ENCODE measurements at places on chromosomes 12 and 14. TPM values are rescaled to one million over a fixed set of nuclear protein-coding genes. Genes with fewer than 3 reads are reported as not detected.

OR10G2 gene
- not detected for total RNA-seq

GRCh38 chr12:48985475-48985897 lies 7.4 kb downstream of the WNT1 start:
- no peak overlapping the region for H3K27ac ChIP-seq
- no peaks in the 10 kb centered on the region for H3K36me3 ChIP-seq
- H3K27me3 ChIP-seq: peaks cover 11% of the 10 kb centered on the region

TSPAN11 gene
- not detected for total RNA-seq

- no peak for DNase-seq
- no peaks in the 10 kb centered on the region for H3K27me3 ChIP-seq
- no peaks in the 10 kb centered on the region for H3K4me1 ChIP-seq
- H3K36me3 ChIP-seq: peaks cover 4% of the 10 kb centered on the region
- no peak overlapping the region for H3K27ac ChIP-seq
- no peak overlapping the region for H3K4me3 ChIP-seq
Measured at GRCh38 chr14:65032319-65032718, 45.6 kb downstream of the FNTB start.

- no peaks in the 10 kb centered on the region for H3K27me3 ChIP-seq
- no peaks in the 10 kb centered on the region for H3K4me1 ChIP-seq
- no peak overlapping the region for H3K27ac ChIP-seq
- no peak overlapping the region for H3K4me3 ChIP-seq
- no peaks in the 10 kb centered on the region for H3K36me3 ChIP-seq
- no peak for DNase-seq
Measured at GRCh38 chr12:2353691-2354090, 300.9 kb downstream of the CACNA1C start.

TAS2R42 gene
- not detected for total RNA-seq

DNA sequence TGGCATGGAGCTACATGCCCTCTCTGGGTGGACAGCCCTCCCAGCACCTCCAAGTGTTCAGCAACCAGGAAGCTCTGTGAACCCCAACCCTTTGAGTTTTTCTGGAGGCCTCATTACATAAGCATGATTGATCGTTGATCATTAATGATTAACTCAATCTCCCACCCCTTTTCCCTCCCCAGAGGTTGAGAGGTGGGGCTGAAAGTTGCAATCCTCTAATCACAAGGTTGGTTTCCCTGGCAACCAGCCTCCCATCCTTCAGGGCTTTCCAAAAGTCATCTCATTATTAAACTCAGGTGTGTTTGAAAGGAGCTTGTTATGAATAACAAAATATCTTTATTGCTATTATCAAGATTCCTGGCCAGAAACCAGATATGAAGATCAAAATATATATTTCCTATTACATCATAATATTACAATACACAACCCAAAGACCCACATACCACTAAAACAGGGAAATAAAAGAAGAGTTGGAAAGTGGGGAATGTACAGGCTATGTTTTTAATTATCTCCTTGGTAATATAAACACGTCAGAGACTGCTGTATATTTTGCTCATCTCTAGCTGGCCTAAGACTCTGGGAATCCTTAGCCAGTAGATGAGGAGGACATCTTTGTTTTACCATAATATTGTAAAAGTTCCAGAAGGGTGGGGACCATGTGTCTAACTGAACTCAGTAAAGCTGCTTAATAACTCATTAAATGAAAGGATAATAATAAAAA lies 73.6 kb downstream of the SSPN start:
- H3K4me1 ChIP-seq: peaks cover 35% of the 10 kb centered on the region
- H3K4me3 ChIP-seq: no peak overlapping the region
- no peaks in the 10 kb centered on the region for H3K27me3 ChIP-seq
- no peaks in the 10 kb centered on the region for H3K36me3 ChIP-seq

PNMA1 gene
- 49.7 TPM for total RNA-seq

DNA sequence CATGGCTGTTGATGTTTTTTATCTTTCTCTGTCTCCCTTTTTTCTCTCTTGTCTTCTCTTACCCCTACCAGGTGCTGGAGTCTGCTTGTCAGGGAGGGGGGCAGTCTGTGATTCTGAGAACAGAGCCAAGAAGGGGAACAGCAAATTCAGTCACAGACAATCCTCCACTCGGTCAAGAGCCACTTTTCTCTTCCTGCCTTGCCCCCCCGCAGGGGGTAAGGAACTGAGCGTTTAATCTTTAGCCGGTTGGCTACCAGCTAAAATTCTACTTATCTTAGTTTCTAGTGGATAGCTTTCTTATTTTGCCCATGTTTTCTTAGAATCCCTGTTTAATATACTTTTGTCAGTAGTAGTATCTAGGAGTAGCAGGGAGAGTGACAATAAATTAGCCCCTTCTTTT lies 1.9 kb downstream of the RIMKLB start:
- peaks cover 5% of the 10 kb centered on the region for H3K4me1 ChIP-seq
- H3K27me3 ChIP-seq: no peaks in the 10 kb centered on the region
- H3K4me3 ChIP-seq: peak overlapping the region; percentile 73
- H3K27ac ChIP-seq: no peak overlapping the region
- no peaks in the 10 kb centered on the region for H3K36me3 ChIP-seq

GRCh38 chr14:34571771-34572170 lies 32.3 kb upstream of the EAPP start:
- no peak overlapping the region for H3K27ac ChIP-seq
- H3K27me3 ChIP-seq: no peaks in the 10 kb centered on the region
- DNase-seq: no peak

GRCh38 chr14:35212471-35213142 lies 79.6 kb upstream of the PSMA6 start:
- DNase-seq: no peak
- peaks cover 4% of the 10 kb centered on the region for H3K4me1 ChIP-seq
- H3K4me3 ChIP-seq: no peak overlapping the region
- no peak overlapping the region for H3K27ac ChIP-seq
- no peaks in the 10 kb centered on the region for H3K36me3 ChIP-seq

GRCh38 chr14:81344481-81345160 lies 55.5 kb downstream of the STON2 start:
- no peak overlapping the region for H3K4me3 ChIP-seq
- H3K27me3 ChIP-seq: no peaks in the 10 kb centered on the region
- H3K4me1 ChIP-seq: no peaks in the 10 kb centered on the region
- H3K27ac ChIP-seq: no peak overlapping the region
- no peak for DNase-seq
- H3K36me3 ChIP-seq: no peaks in the 10 kb centered on the region

DNA sequence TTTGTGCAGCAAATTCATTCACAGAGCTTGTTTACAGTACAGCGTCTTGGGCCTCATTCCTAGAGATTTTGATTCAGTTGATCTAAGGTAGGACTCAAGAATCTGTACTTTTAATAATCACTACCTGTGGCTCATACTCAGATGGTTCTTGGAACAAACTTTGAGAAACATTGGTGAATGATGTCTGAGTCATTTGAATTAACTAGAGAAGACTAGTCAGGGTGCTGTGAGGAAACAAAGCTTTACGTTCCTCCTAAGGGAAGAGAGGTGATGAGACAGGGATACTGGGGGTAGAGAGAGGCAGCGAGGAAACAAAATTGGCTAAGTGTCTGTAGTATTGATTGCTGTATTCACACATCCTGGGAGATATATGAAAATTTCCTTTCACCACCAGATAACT lies 109.4 kb downstream of the SLC15A5 start:
- no peaks in the 10 kb centered on the region for H3K27me3 ChIP-seq
- DNase-seq: no peak
- no peaks in the 10 kb centered on the region for H3K36me3 ChIP-seq
- H3K4me3 ChIP-seq: no peak overlapping the region
- no peaks in the 10 kb centered on the region for H3K4me1 ChIP-seq
- H3K27ac ChIP-seq: no peak overlapping the region

RAPGEF3 gene
- 5.8 TPM for total RNA-seq

- H3K4me1 ChIP-seq: no peaks in the 10 kb centered on the region
- H3K27ac ChIP-seq: no peak overlapping the region
- H3K27me3 ChIP-seq: no peaks in the 10 kb centered on the region
- no peak overlapping the region for H3K4me3 ChIP-seq
- no peak for DNase-seq
Measured at GRCh38 chr14:62015243-62015642, 253.0 kb downstream of the SNAPC1 start.

RAB3IP gene
- 22.9 TPM for total RNA-seq

GRCh38 chr12:54359762-54360351 lies 4.4 kb downstream of the GPR84 start:
- H3K36me3 ChIP-seq: no peaks in the 10 kb centered on the region
- no peak for DNase-seq
- no peaks in the 10 kb centered on the region for H3K27me3 ChIP-seq
- peaks cover 32% of the 10 kb centered on the region for H3K4me1 ChIP-seq
- peak overlapping the region; percentile 91 for H3K27ac ChIP-seq

GRCh38 chr12:109009766-109010165 lies 11.1 kb downstream of the SVOP start:
- no peaks in the 10 kb centered on the region for H3K27me3 ChIP-seq
- H3K36me3 ChIP-seq: no peaks in the 10 kb centered on the region
- H3K4me1 ChIP-seq: no peaks in the 10 kb centered on the region
- DNase-seq: no peak
- no peak overlapping the region for H3K27ac ChIP-seq

DNA sequence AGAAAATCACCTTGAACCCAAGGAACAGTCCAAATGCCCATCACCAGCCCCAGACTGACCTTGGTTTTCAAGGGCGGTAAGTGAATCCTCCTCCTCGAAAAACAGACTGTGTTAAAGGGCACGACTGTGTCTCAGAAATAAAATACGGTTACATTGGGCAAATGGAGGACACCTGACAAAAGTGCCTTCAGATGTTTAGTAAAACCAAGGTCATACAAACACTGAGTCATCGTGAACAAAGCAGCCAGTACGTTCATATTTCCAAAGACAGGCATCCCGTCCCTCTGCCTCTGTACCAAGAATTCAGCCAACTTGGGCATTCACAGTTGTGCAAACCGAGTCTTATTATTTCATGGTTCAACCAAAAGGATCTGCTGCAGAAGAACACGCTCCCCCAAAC lies 25.9 kb downstream of the FOXN3 start:
- no peak overlapping the region for H3K4me3 ChIP-seq
- no peak overlapping the region for H3K27ac ChIP-seq
- no peak for DNase-seq
- H3K36me3 ChIP-seq: no peaks in the 10 kb centered on the region
- no peaks in the 10 kb centered on the region for H3K4me1 ChIP-seq
- H3K27me3 ChIP-seq: no peaks in the 10 kb centered on the region

- no peak overlapping the region for H3K27ac ChIP-seq
- DNase-seq: no peak
- no peaks in the 10 kb centered on the region for H3K36me3 ChIP-seq
- no peak overlapping the region for H3K4me3 ChIP-seq
- no peaks in the 10 kb centered on the region for H3K4me1 ChIP-seq
Measured at GRCh38 chr12:108048686-108049085, 80.4 kb upstream of the WSCD2 start.

DNA sequence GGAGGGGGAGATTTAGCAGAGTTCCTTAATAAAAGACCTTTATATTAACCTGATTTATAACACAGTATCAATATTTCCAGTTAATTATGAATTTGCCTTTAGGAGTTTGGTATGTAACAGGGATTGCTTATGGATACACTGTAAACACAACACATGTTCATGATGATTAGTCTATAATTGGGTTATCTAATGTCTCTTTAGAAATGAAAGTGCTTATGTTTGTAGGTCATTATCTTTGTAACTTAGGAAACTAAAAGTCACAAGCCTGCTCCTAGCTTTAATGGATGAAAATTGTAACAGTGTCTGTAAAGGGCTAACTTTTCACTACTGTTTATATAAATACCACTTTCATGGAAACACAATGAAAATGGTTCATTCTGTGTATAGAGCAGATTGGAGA lies 9.4 kb downstream of the PDE3A start:
- H3K27ac ChIP-seq: no peak overlapping the region
- H3K27me3 ChIP-seq: no peaks in the 10 kb centered on the region
- H3K36me3 ChIP-seq: no peaks in the 10 kb centered on the region
- DNase-seq: no peak
- H3K4me1 ChIP-seq: no peaks in the 10 kb centered on the region
- H3K4me3 ChIP-seq: no peak overlapping the region

GRCh38 chr12:56034586-56035332 lies 7.0 kb upstream of the RPS26 start:
- no peaks in the 10 kb centered on the region for H3K36me3 ChIP-seq
- no peak overlapping the region for H3K4me3 ChIP-seq
- H3K27me3 ChIP-seq: no peaks in the 10 kb centered on the region
- no peaks in the 10 kb centered on the region for H3K4me1 ChIP-seq
- no peak for DNase-seq

ERBB3 gene
- total RNA-seq: 0.90 TPM

DNA sequence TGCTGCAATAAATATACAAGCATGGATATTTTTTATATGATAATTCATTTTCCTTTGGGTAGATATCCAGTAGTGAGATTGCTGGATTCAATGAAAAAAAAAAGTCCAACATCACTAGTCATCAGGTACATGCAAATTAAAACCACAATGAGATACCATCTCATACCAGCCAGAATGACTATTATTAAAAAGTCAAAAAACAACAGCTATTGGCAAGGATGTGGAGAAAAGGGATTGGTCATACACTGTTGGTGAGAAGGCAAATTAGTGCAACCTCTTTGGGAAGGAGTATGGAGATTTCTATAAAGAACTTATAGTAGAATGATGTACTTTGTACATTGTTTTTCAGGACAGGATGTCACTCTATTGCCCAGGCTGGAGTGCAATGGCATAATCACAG lies 531.2 kb upstream of the MGAT4C start:
- H3K4me3 ChIP-seq: no peak overlapping the region
- H3K36me3 ChIP-seq: no peaks in the 10 kb centered on the region
- H3K27ac ChIP-seq: no peak overlapping the region
- H3K27me3 ChIP-seq: no peaks in the 10 kb centered on the region
- no peaks in the 10 kb centered on the region for H3K4me1 ChIP-seq

CCDC175 gene
- not detected for total RNA-seq

DNA sequence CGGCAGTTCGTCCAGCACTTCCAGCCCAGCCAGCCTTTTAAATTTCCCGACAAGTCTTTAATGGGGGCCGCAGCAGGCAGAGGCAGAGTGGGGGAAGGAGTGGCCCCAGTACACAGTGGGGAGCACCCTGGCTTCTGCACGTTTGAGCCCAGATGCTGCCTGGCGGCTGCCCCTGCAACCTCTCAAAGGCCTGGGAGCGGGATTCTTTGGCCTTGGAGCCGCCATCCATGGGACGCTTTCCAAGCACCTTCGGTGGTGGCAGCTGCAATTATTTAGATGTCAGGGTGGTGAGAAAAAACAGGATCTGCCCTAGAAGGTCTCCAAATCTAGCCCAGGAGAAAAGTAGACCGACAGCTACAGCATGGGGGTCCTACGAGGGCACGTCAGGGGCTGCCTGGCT lies 46.0 kb downstream of the FAM222A start:
- H3K27ac ChIP-seq: no peak overlapping the region
- DNase-seq: no peak
- H3K27me3 ChIP-seq: no peaks in the 10 kb centered on the region
- no peaks in the 10 kb centered on the region for H3K36me3 ChIP-seq
- H3K4me1 ChIP-seq: no peaks in the 10 kb centered on the region
- H3K4me3 ChIP-seq: no peak overlapping the region

GRCh38 chr12:2259369-2259768 lies 206.6 kb downstream of the CACNA1C start:
- no peaks in the 10 kb centered on the region for H3K4me1 ChIP-seq
- no peak overlapping the region for H3K27ac ChIP-seq
- DNase-seq: no peak
- no peaks in the 10 kb centered on the region for H3K27me3 ChIP-seq
- no peaks in the 10 kb centered on the region for H3K36me3 ChIP-seq
- no peak overlapping the region for H3K4me3 ChIP-seq

GRCh38 chr12:52944683-52945388 lies 4.1 kb upstream of the KRT18 start:
- peak overlapping the region; percentile 98 for H3K27ac ChIP-seq
- H3K4me1 ChIP-seq: peaks cover 54% of the 10 kb centered on the region
- no peaks in the 10 kb centered on the region for H3K27me3 ChIP-seq
- no peak for DNase-seq

RNASE3 gene
- not detected for total RNA-seq

FAM222A gene
- 12.8 TPM for total RNA-seq

All from Panc1 (cell line).